ENCODE measurements at places on chromosomes 2 and 18.

GRCh38 chr2:78068808-78069207, 546.6 kb upstream of the LRRTM4 start:
- no peak for DNase-seq

DNA sequence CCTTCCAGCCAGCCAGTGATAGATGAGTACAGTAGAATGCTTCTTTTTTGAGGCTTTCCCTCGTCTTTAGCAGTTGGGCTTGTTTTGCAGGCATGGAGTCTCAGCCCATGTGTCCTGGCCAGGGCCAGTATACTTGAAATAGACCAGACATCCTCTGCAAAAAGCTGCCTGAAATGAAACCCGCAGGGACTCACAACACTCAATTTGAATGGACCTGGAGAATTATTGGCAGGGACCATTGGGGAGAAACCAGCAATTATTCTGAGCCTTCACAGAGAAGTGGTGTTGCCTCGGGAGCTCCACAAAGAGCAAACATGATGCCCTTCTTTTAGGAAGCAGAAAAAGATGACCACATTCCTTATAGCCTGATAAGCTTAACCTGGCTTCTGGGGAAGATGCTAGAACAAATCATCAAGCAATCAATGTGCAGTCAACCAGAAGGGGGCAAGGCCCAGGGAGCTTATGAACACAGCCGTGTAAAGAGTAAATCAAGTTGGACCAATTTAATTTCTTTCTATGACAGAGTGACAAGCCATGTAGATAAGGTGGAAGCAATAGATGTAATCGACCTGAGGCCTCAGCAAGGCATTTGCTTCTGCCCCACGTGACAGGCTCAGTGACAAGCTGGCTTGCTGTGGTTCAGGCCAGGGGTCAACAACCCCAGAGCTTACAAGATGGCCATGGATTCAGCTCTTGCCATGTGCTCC, 42.1 kb downstream of the BOD1L2 start:
- DNase-seq = no peak

DNA sequence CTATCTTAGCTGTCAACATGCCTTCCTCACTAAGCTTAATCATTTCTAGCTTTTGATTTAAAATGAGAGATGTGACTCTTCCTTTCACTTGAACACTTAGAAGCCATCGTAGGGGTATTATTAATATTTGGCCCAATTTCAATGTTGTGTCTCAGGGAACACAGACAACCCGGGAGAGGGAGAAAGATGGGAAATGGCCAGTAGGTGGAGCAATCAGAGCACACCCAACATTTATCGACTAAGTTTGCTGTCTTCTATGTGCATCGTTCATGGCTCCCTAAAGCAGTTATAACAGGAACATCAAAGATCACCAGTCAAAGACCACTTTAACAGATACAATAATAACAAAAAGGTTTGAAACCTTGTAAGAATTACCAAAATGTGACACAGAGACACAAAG, 110.2 kb downstream of the OLA1 start:
- no peak for DNase-seq

GRCh38 chr18:23487738-23488570, 15.4 kb upstream of the RMC1 start:
- DNase-seq = no peak

- DNase-seq = no peak
Measured at GRCh38 chr2:101710471-101711318, 13.2 kb downstream of the MAP4K4 start.

DNA sequence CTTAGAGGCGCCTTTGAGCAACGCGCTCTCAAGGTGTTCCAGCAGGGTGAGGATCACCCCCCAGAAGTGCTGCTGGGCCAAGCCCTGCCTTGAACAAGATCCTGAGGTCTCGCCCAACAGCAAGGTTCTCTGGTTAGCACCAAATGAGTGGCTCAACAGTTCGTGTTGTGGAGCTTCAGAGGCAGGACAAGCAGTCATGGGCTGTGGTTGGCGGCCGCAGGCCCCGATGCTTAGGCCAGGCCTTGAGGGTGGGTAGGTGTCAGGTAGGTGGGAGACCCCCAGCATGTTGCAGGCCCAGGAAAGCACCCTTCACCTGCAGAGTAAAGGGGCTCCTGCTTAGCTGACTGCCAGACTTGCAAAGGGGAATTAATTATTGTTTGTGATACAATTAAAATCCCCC, 70.2 kb upstream of the FOSL2 start:
- DNase-seq = no peak

GRCh38 chr2:36919041-36919837, 47.1 kb downstream of the STRN start:
- DNase-seq = no peak

DNA sequence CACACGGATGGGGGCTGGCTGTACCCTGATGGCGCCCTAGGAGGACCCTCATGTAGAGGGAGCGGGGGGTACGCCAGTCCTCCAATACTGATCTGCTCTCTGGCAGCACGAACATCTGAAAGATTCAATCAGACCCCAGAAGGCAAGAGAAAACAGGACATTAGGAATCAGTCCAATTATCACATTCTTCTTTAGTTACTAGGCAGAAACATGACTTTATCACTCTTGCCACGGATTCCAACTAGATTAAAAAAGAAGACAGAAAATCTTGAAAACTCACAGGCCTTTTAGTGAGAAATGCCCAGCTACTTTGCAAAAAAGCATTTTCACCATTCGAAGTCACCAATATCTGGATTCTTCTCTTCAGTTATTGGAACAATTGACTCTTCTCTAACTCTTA, 68.4 kb downstream of the ID2 start:
- no peak for DNase-seq

DNA sequence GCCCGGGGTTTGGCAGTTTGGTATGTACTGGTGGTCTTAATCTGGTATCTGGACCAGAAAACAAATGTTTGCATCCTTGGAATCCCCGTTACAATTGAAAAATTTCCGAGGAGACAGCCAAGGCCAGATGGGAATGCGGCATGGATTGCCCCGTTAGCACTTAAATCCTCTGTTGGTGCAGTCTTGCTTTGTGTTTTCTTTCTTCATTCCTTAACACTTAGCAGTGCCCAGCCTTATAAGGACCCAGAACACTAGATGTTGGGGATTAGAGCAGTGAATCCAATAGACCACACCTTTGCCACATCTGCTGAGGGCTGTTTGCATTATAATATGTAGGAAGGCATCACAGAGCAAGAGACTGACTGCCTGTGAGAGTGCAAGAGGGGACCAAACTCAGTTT, 12.8 kb upstream of the ZNF532 start:
- DNase-seq = no peak

- DNase-seq = no peak
Measured at GRCh38 chr18:48227206-48227605, 182.0 kb downstream of the ZBTB7C start.

GRCh38 chr2:67917332-67918054, 145.3 kb downstream of the C1D start:
- DNase-seq = peak; percentile 78

GRCh38 chr2:29115797-29116781, 874 bp downstream of the CLIP4 start:
- peak; percentile 34 for DNase-seq

- DNase-seq = no peak
Measured at GRCh38 chr2:77800410-77800809, 278.2 kb upstream of the LRRTM4 start.

DNA sequence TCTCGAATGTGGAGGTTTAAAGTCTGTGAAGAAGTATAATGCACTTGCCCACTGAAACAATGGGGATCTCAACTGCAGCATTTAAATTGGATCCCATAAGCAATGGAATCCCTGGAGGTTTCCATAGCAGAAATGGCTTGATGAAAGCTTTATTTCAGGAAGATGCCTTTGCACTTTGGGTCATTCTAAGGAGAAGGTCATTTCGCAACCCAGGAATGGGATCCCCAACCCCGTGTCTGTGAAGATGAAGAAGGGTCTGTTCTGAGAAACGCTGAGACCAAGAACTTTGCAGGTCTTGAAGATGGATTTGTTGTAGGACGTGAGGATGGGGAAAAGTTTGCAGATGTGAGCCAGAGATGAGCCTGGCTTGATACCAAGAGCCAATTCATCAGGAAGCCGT, 1.8 kb upstream of the KCNG3 start:
- no peak for DNase-seq

GRCh38 chr2:98815795-98816194, 84.9 kb upstream of the MGAT4A start:
- no peak for DNase-seq

DNA sequence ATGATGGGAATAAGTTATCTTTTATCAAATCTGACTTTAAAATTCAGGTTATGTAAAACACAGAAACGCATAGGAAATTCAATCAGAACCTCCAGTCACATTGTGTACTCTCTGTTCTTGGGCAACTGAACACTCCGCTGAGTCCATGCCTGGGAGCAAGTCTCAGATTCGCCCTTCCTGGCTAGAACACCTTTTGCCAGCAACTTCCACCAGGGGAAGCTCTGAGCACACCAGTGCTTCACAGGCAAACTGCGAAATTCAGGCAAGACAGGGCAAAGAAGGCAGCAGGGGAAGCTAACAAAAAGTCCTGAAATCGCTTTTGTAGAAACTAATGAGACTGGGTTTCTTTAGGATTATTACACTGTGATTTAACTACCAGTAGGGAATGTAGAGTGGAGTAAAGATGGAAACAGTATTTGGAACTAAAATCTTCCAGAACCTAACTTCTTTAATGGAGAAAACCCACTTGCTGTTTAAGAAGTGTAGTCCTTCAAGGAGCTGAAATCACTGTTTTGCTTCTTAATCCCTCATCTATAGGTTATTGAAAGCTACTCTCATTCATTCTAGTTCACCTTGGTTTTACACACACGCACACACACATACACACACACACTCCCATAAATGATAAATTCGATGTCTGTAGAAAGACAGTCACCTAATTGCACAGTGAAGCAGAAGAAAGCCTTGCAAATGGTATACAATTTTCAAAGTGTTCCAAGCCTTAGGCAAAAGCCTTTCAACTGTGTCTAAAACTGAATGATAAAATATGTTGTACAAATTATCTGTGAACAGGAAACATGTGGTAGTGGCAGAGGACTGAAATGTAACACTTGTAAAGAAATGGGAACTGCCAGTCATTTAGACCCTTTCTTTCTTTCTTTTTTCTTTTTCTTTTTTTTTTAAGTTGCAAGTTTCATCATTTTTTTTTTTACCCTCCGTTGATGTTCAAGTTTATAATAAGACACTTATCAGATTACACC, 214.5 kb downstream of the TMEM182 start:
- DNase-seq = no peak

DNA sequence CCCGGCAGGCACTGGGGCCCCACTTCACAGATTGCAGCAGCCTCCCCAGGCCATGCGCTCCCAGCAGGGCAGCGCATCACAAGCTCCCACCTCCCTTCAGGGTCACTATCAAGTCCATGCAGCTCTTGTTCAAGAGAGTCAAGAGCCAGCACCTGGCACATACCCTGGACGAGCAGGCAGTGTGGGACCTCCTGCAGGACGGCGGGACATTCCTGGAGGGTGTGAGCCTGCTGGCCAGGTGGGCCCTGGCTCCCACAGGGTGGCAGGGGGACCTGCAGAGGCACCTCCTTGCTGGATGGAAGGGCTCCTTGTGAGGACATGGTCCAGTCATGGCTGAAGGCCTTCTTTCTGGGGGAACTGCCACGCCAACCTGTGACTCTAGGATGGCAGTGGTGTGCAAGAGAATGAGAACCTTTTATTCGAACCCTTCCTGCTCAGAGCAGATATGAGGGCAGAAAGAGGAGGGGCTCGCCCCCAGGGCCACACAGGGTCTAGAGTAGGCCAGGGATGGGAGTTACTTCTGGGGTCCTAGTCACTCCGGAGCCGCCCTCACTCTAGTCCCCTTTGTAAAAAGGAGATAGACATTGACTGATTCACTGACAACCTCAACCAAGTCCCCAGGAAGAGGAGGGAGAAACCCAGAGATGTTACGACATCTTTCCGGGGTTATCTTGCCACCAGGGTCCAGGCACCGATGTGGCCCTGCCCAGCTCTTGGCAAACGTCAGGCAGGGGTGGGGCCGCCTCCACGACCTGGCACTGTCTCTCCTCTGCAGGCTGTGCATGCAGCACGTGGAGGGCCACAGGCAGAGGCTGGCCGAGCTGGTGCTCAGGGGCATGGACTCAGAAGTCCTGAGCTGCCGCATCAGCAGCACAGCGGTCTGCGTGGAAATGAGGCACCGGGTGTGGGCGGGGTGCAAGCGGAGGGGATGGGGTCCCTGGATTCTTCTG, 31.3 kb downstream of the HJURP start:
- no peak for DNase-seq

DNA sequence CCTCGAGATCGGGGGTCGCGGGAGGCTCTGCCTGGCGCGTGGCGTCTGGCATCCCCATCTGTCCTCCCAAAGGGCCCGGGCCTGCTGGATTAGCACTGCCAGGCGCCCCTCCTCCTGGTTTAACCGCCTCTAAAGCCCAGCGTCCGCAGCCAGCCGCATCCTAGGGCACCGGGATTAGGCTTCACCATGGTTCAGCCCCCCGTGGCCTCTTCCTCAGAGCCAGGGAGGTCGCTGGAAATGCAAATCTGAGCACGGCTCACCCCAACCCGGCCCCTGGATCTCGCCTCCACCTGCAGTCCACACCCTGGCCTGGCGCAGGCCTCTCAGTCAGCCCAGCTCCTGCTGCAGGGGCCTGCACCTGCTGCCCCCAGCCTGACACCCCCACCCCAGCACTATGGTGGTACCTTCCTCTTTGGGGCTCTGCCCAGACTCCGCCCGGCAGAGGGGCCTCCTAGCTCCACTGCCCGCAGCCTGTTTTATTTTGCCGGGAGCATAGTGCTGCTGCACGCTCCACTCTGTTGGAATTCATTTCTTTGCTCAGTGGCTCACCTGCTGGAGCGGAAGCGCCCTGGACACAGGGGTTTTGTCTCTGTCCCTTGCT, 13.2 kb downstream of the PRELID3A start:
- DNase-seq = no peak

GRCh38 chr18:2303517-2304238, 267.6 kb downstream of the METTL4 start:
- DNase-seq = no peak

DNA sequence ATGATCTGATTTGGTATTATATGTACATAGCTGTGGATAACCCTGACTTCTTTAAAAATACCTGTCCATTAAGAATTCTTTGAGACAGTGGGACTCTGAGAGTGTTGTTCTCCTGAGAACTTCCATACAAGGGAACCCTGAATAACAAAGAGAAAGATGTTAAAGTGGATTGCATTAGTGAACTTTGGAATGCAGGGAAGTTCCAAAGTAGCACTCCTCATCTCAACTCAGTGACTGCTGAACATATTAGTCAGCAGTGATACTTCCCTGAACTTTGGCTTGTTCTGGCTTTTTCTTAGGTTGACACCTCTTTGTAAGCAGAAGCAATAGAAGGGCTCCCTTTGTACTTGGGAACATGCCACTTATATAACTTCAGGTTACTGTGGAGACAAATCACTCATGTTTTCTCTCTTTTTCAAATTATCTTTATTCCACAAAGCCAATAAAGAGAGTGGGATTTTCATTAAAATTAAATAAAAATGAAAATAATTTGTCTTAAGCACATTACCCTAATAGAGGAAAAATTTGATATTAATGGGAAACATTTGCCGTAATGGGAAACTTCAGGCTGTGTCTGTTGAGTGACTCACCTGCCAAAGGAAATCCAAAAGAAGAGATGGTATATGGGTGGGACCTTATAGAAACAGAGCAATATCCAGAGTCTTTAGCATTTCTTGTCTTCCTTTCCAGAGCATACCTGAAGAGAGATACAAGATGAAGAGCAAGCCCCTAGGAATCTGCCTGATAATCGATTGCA, 33.3 kb downstream of the CFLAR start:
- peak; percentile 43 for DNase-seq
